ENCODE measurements at places on chromosomes 2 and 18. TPM values are rescaled to one million over a fixed set of nuclear protein-coding genes. Genes with fewer than 3 reads are reported as not detected.

DNA sequence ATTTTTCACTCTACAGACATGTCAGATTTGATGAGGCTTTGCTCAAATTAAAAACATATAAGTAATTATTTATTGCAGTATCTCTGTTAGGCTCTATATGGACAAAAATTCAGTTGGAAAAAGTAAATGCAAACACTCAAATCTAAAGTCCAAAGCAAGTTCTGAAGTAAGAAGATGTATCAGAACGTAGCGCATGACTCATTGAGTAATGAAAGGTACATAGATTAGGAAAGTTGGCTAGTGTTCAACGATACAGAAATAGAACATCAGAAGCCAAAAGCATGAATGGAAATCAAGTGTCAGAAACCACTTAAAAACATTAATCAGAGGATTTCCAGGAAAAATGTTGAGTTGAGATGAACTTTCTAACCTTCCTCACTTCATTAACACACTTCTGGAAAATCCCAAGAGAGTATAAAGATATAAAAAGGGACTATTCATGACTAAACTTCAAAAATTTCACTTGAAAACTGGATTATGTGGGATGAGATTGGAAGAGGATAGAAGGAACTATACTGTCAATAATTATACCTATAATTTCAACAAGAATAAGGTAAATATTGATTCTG lies 494.1 kb downstream of the LRRTM4 start:
- H3K4me3 ChIP-seq, result no peak overlapping the region
- DNase-seq, result no peak
- H3K4me1 ChIP-seq, result no peaks in the 10 kb centered on the region
- H3K27ac ChIP-seq, result no peak overlapping the region
- H3K27me3 ChIP-seq, result no peaks in the 10 kb centered on the region

- H3K36me3 ChIP-seq, result no peaks in the 10 kb centered on the region
- H3K4me1 ChIP-seq, result no peaks in the 10 kb centered on the region
- no peak overlapping the region for H3K27ac ChIP-seq
- peaks cover 2% of the 10 kb centered on the region for H3K27me3 ChIP-seq
- no peak for DNase-seq
These were observed 216.6 kb downstream of the RTP5 start for GRCh38 chr2:242085941-242086621.

DNA sequence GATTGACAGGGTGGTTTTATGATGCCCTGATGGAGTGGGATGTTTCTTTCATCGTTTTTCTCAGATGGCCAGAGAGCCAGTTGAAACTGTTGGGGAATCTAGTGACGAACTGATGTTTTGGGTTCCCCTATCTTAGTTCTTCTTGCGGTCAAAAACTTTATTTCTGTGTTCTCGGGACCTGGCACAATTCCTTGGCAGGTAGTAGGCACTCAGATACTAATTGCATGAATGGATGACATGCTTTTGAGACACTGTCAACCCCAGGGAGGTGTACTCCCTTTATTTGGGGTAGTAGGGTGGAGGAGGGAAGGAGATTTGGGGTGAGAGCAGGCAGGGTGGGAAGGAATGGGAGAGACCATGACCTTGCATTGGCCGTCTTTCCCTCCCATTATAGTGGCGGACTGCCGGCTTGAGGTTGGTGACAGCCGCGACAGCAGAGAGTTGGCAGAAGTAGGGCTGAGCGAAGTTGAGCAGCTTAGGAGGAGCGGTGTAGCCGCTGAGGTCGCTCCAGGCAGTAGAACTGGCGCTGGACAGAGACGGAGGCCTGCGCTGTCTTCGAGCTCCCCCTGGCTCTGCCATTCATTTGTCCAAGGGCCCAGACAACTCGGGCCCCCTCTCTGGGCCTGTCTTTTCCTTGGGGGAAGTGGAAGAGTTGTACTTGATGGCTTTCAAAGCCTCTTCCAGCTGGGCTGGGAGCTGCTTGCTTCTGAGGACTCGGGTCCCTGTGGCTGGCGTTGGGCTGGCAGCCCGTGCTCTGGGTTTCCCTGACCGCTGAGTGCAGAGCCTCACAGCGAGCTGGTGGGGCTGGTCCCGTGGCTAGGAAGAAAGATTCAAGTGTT lies 2.6 kb downstream of the TET3 start:
- peaks cover 11% of the 10 kb centered on the region for H3K4me1 ChIP-seq
- H3K27ac ChIP-seq, result no peak overlapping the region
- H3K4me3 ChIP-seq, result peak overlapping the region; percentile 7
- no peak for DNase-seq

DNA sequence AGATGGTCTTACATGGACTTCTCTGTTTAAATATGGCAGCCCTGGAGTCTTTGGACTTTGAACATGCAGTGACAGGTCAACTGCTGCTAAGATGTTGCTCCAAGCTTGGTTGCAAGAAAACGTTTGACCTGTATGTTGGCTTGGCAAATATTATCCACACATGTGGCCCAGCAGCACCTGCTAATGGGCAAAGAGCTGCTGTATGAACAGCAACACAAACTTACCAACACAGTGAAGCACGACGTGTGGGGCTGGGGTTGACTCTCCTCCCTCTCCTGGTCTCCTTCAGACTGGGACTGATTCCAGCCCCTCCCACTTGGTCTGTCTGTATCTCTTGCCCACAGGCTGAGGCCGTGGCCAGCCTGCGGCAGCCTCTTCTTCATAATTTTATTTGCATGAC lies 3.8 kb downstream of the KCNE4 start:
- no peaks in the 10 kb centered on the region for H3K27me3 ChIP-seq
- H3K36me3 ChIP-seq, result no peaks in the 10 kb centered on the region
- H3K27ac ChIP-seq, result no peak overlapping the region
- H3K4me3 ChIP-seq, result no peak overlapping the region
- DNase-seq, result no peak

- H3K27me3 ChIP-seq, result no peaks in the 10 kb centered on the region
- H3K27ac ChIP-seq, result no peak overlapping the region
- no peaks in the 10 kb centered on the region for H3K4me1 ChIP-seq
- no peak overlapping the region for H3K4me3 ChIP-seq
- no peaks in the 10 kb centered on the region for H3K36me3 ChIP-seq
These were observed 438.2 kb downstream of the TSN start for GRCh38 chr2:122193622-122194021.

ABCG8 gene
- polyA plus RNA-seq, result not detected

DAW1 gene
- polyA plus RNA-seq, result 0.24 TPM
